Stimulated activated CD4-positive, alpha-beta T cell treated with anti-CD3 and anti-CD28 coated beads, Interleukin-15, amount 100 ng/mL, for 48 hours (primary cell): ENCODE measurements at places on chromosomes 1 and 21.
A peak's percentile ranks its signal among the peaks of the same experiment; 100 is the strongest.

GRCh38 chr1:149844650-149845255, 54.6 kb upstream of the BOLA1 start:
- DNase-seq = no peak

GRCh38 chr1:206503591-206504362, 3.6 kb upstream of the RASSF5 start:
- peak; percentile 43 for DNase-seq

DNA sequence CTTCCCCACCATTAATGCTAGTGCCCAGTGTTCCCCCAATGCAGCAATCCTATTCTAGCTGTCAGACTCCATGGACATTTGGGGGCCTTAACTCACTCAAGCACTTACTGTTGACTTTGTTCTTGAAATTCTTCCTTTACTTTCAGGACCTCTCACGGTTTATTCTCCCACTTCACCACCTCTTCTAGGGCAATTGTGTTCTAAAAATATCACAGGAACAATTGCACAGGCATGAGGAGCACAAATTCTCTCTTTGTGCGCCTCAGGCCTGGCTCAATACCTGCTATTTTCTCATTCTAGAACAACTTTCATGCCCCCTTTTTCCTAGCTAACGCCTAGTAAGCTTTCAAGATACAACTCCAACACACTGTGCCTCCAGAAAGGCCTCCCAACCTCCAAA, 7.3 kb downstream of the MAB21L3 start:
- DNase-seq = no peak

GRCh38 chr1:2405588-2406295, 6.6 kb downstream of the PEX10 start:
- DNase-seq = no peak

DNA sequence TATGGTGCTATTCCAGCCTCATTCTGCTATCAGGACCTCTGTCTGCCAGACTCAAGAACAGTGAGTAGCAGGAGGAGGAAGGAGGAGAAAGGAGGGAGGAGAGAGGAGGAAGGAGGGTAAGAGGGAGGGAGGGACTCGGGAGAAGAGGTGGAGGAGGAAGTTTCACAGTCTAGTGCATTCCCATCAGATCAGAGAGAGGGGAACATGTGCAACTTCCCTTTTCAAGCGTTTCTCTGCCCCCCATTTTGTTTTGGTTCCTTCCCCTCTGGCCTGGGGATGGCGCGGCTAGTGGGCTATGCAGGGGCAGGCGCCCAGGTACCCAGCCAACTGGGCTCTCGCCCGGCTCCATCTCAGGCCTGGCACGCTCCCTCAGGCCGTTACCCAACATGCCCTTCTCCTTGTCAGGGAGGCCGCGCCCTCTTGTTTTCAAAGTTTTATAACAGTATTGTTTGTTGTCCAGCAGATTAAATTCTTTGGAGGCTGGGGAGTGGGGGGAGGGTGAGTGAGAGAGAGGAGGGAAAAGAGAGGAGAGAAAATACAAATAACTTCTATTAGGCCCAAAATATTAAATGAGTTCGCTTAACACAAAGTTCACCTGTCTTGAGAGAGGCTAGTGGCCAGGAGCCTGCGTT, 56.0 kb downstream of the CD46 start:
- DNase-seq = no peak

- DNase-seq = no peak
Measured at GRCh38 chr1:218346391-218347204, 1.5 kb downstream of the TGFB2 start.

- DNase-seq = no peak
Measured at GRCh38 chr1:156638189-156638985, 3.5 kb upstream of the BCAN start.
